ENCODE measurements at places on chromosomes 2 and 18.

- no peak for DNase-seq
Observed at GRCh38 chr18:49663899-49664890, 102.3 kb downstream of the LIPG start.

DNA sequence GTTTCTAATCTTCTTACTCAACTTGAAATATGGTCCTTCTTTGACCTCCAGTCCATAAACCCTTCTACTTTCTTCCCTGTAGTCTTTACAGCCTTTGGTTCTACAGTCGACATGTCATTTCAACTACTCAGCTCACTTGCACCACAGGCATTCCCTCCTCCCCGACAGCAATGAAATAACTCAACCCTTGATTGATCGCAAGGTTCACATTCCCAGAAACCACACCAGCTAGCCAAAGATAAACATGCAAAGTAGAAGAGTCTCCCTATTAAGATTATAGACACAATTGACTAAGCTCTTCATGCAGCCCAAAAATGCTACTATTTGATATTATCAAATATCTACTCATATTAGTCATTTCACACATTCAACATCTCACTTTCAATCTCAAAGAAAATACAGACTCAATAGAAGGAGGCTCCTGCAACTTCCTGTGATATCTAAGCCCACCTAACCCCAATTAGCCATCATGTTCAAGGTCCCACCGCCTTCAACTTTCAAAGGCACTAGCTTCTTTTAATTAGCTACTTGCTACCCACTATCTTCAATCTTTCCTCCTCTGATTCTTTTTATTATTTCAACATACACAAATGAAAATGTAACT lies 50.8 kb downstream of the RTTN start:
- DNase-seq: no peak

DNA sequence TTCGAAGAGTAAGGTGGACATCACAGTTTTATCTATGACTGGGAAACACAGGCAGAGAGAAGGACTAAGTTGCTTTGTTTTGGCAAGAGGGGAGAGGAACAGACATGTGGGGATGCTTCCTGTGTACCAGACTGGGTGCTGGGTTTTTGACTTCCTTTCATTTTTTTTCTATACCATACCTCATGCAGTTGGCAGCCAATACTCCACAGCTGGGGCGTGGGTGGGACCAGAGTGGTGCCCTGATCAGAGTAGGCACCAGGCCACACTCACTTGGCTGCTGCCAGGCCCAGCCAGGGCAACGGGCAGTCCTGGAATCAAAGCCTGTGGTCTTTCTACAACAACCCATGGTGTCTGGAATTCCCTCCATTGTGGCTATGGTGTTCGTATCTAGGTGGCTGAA lies 45.2 kb downstream of the SH3RF3 start:
- no peak for DNase-seq

- no peak for DNase-seq
Observed at GRCh38 chr2:149816756-149817551, 229.4 kb upstream of the MMADHC start.

DNA sequence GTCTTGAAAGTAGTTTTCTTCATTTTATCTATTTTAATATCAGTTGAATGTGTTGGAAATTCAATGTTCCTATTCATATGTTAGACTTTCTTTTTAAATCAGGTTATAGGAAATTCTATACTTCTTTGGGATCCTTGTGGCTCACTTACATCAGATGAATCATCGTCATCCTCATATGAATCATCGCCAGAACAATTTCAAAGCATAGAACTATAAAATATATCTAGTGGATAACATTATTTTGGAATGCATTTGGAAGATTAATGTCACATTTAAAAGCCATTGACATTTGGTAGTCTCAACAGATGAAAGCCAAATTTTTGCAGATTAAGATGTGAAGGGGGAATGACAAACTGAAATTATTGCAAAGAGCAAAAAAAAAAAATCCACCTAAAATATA lies 94.1 kb downstream of the FAM161A start:
- DNase-seq: no peak

GRCh38 chr18:49247781-49248180 lies 212.7 kb downstream of the DYM start:
- no peak for DNase-seq

- no peak for DNase-seq
Observed at GRCh38 chr2:98037666-98038336, 42.1 kb upstream of the TMEM131 start.

GRCh38 chr2:165311949-165312348 lies 72.7 kb downstream of the SCN2A start:
- DNase-seq: no peak

DNA sequence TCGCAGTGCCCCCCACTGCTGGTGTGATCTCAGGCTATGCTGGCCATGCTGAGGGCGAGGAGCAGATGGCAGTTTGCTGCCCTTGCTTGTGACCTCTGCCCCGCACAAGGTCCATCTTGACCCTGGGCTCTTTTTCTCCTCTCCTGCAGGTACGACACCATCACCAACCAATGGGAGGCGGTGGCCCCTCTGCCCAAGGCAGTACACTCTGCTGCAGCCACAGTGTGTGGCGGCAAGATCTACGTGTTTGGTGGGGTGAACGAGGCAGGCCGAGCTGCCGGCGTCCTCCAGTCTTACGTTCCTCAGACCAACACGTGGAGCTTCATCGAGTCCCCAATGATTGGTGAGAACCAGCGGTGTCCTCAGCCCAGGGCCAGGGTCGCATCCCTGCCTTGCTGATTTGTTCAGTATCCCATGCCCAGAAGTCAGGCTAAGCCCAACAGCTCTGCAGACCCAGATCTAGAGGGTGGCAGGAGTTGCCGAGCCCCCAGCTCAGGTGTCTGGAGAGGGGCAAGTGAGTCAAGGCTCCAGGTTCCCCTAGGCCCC lies 223.8 kb downstream of the ATAD2B start:
- no peak for DNase-seq
